ENCODE measurements at places on chromosomes 2 and 18.
A peak's percentile ranks its signal among the peaks of the same experiment; 100 is the strongest.

DNA sequence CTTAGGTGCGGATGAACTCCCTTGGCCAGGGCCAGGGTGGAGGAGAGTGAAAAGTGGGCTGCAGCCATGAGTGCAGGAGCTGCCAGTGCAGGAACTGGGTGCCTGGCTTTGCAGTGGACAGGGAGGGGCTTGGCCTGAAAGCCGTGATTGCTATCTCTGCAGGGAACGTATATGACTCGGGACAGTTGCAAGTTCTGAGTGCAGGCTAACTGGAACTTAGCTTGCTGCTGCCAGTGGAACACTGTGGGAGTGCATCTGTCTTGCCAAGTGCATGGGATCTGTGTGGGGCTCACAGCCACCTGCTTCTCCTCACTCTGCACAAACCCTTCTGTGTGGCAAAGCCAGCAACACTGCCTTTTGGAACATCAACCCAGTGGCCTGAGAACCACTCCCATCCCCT lies 36.9 kb downstream of the FLACC1 start:
- no peak for DNase-seq

DNA sequence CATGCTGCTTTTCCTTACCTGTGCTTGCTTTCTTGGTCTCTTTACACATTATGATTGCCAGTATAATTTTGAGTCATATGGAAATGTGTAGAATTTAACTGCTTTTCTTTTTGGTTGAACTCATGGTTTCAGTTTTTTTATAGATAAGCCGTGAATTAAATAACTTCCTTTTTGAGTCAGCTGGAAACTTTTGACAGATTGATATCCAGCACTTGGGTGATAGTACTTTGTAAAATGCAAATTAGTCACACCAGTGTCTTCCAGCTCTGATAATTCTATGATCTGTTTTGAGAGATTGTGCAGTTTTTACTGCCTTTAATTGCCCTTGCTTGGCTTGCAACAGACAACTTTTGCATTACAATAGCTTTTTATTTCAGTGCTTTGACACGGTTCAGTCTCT lies 86.4 kb downstream of the NCOA1 start:
- no peak for DNase-seq

- DNase-seq: no peak
Observed at GRCh38 chr2:148660999-148661398, 16.4 kb downstream of the EPC2 start.

GRCh38 chr2:128320192-128320905 lies 1.7 kb upstream of the HS6ST1 start:
- no peak for DNase-seq

DNA sequence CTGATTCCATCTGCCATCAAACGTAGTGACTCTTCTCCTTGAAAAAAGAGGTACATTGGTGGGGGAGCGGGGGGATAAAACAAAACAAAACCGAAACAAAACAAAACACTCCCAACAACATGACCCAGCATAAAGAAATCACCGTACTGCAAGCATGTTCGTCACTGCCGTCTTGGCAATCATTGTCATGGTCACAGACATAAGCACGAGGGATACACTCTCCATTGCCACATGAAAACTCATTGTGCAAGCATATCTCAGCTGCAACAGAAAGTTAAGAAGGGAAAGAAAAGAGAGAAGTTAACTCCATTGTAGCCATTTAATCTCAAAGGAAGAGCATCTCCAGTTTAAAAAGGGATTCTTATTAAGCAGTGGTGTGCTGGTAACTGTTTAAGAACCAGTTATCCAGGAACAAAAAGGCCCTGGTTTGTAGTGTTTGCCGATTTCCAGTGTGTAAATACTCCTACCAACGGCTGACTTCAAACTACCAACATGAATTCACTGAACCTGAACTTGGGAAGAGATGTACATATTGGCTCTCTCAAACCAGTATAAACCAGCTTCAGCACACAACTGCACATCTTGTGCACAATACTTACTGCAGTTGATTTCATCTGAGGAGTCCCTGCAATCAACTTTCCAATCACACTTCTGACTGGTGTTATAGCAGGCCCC lies 68.2 kb downstream of the LRP2 start:
- DNase-seq: no peak

GRCh38 chr2:43238176-43238575 lies 11.8 kb upstream of the ZFP36L2 start:
- DNase-seq: no peak

GRCh38 chr18:3384664-3385563 lies 65.1 kb upstream of the TGIF1 start:
- DNase-seq: peak; percentile 99

Data from PC-9 (cell line).